ENCODE measurements at places on chromosomes 2 and 18.

DNA sequence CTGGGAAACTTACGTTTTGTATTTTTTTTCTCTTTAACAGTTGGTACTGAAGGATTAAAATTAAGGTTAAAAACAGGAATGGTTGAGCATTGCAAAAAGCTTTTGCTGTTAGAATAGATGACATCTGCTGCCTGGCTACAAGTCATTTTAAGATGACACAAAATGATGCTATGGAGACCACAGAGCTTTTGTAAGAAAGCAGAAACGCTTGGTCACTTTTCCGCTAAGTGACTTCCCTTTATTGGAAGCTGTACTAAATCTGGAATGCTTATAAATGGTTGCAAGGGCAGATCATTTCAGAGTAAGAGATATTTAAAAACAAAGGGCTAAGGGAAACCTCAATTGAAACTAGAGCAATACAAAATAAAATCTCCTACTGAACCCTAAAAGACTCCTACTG lies 544.0 kb downstream of the STK39 start:
- DNase-seq = peak; percentile 17

DNA sequence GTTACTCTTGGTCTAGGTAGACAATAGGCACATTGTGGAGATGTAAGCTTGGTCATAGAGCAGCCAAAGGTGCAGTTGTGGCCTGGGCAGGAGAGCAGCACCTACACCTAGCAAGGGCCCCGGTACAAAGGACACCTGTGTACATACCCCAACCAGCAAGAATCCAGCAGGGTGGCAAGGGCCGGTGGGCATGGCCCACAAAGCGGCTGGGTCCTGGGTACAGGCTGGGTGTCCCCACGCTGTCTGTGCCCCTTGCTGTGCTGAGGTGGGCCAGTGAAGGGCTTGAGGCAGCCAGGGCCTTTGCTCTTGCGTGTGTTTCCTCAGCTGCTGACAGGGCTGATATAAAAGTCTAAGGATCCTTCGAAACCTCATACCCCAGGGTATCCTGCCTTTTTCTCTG lies 501.8 kb downstream of the EIPR1 start:
- no peak for DNase-seq

DNA sequence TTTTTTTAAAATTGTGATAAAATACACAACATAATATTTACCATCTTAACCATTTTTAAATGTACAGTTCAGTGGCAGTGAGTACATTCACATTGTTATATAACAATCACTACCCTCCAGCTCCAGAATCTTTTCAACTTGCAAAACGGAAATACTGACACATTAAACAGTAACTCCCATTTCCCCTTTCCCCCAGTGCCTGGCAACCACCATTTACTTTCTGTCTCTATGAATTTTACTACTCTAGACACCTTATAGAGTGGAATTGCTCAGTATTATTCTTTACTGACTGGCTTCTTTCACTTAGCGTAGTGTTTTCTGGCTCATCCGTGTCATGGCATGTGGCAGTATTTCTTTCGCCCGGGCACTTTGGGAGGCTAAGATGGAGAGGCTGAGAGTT lies 32.6 kb downstream of the FASTKD2 start:
- DNase-seq = peak; percentile 40

DNA sequence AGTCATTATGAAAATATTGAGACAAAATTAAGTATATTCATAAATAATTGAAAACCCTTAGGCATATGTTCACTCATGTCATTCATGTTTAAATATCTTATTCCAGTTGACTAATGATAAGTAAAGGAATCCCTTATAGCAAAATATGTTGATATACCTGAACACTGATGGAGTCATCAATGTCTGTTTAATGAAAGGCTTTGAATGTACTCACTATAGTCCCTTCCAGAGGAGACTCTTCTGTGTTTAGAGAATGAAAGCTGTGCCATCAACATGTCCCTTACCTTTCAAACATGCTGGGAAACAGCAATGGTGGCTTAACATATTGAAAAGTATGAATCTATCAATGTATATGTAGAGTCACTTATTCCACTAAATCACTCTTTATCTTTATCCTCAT lies 242.9 kb downstream of the KCNJ3 start:
- DNase-seq = no peak

DNA sequence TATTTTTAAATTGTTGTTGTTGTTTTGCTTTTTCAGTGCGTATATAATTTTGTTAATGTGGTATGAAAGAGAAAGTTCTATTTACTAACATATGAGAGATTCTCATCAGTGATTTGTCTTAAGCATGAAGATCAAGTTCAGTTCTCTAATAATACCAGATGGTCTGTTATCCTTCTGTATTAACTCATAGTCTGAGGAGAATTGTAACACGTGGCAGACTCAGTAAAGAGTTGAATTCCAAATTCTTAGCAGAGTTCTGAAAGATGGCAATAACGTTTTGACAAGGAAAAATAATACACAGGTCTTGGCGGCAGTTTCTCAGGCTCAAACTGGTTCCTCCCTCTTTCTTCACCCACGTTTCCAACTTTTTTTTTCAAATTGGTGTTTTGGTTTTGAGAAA lies 17.2 kb upstream of the COL3A1 start:
- DNase-seq = no peak

- no peak for DNase-seq
Measured at GRCh38 chr2:235749121-235749770, 255.4 kb downstream of the AGAP1 start.
